NCI-H2029 treated with DMSO at 0.1 percent for 48 hours (cell line): ENCODE measurements at places on chromosomes 5 and 9.

- no peak for DNase-seq
Measured at GRCh38 chr9:136353757-136354488, 9.6 kb downstream of the DNLZ start.

DNA sequence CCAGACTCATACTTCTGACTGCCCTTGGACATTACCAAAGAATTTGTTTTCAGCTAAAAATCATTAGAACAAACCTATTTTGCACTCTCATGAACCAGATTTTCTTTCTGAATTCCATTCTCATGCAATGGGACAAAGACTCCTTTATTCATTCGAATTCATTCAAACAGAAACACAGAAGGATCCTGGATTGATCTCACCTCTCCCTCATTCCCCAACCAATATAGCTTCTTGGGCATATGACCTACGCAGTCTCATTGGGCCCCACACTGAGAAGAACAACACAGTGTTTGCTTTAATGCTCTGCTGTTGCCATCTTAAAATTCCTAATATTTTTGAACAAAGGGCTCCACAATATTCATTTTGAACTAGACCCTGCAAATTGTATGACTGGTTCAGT is 392.4 kb downstream of the CTNND2 start:
- no peak for DNase-seq

DNA sequence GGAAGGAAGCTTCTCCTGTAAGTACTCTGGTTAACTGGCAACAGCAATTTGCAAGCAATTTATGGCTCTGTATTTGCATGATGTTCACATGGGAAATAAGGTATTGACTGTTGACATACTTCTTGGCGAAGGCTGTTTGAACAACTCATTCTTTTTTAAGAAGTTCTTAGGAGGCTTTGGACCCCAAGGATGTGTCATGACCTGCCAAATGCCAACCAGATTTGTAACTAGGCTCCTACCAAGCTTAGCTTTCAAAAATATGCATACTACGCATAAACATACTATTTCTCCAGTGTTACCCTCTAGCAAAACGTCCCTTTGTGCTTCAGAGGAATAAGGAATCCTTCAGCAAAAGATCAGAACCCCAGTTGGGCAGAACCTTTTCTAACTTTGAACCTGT is 165.2 kb upstream of the MSX2 start:
- no peak for DNase-seq

- DNase-seq, result no peak
Measured at GRCh38 chr5:41600731-41601130, 90.3 kb upstream of the PLCXD3 start.

GRCh38 chr9:107712390-107712789 is 222.8 kb upstream of the KLF4 start:
- no peak for DNase-seq

DNA sequence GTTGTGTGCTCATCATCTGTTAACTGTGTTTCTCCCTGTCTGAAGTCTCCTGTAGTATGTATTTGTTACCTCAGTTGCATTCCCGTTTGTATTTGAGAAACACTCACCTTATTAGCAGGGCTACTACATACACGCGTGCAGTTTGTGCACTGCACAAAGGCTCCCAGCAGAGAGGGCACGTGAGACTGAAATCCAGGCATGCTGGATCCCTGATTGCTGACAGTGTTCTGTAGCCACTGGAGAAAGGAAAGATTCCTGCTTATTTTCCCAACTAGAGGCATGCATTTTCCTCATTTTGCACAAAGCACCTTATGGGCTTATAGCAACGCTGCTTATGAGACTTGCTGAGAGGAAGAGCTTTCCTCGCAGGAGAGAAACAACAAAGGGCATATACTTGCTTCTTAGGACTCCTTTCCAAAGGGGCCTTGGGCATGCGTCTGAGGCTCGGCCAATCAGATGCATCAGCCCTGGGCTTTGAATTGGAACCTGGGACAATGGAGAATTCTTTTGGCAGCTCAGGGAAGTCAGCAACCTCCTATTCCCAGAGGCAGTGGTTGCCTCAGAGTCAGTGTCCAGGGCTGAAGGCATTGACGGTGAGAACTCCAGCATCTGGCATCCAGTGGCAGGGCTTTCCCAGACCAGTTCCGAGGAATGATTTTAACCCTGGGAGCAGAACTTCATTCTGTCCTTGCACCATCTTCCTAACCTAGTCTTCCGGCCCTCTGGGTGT is 9.9 kb upstream of the MEGF10 start:
- no peak for DNase-seq

- DNase-seq, result no peak
Measured at GRCh38 chr9:131228988-131229387, 47.3 kb downstream of the FAM78A start.

DNA sequence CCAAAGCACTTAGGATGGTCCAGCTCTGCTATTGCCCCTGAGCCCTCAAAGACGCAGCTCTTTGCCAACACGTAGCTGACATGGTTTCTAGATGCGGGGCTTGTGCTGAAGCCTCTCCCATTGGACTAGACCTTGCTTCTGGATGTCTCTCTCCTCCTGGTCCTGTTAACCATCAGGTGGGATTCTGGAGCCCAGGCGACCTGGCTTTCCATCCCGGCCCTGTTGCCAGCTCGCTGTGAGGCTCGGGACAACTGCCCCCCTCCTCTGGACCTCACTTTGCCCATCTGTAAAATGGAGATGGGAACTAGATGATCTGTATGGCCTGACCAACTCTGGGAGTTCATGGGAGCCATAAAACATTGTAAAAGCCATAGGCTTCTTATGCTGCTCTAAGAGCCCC is 4.0 kb downstream of the DBH start:
- DNase-seq, result no peak

DNA sequence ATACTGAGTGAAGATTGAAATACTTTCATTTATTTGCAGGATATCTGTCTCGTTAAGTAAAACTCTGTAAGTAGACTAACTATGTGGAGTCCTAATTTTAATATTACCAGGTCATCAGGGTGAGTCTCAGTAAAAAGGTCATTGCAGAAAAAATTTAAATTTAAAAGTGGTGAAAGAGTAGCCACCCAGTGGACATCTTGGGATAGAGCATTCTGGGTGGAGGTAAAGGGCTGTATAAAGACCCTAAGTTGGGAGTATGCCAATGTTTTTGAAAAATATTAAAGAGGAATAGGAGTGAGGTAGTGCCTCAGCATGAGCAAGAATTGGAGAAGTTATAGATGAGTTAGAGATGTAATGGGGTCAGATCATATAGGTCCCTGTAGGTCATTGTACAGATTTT is 145.5 kb downstream of the HMHB1 start:
- no peak for DNase-seq

DNA sequence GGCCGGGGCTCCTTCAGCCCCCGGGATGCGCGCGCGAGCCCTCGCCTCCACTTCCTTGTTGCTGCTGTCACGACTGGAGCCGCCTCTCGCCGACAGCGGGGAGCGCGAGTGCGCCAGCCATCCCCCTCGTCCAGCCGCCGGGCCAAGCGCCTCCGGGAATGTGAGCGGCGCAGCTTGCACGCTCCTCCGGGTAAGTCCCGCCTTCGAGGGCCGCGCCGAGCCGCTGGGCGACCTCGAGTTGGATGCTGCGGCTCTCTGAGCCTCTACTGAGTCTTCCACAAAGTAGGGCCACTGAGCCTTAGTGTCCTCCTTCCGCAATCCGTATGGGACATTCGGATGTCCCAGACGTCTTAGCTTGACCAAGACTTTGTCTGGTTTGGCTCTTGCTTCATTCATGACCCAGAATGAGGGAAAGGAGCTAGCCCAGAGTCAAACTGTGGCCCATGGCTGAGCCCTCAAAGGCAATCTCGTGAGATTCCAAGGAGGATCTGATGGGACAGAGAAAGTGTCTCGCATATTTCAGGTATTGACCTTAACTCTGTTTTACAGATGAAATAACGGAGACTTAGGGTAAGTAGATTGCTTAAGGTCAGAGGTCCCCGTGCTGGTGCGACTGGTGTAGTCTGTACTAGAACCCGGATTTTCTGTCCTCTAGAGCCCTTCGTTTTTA is 586 bp downstream of the HMGXB3 start:
- no peak for DNase-seq

- no peak for DNase-seq
Measured at GRCh38 chr5:87136733-87137132, 130.9 kb upstream of the RASA1 start.

GRCh38 chr9:129570450-129571297 is 50.2 kb downstream of the C9orf50 start:
- DNase-seq, result no peak

- no peak for DNase-seq
Measured at GRCh38 chr9:2824054-2824453, 19.8 kb downstream of the PUM3 start.
